ENCODE measurements at places on chromosomes 11 and 22.
A peak's percentile ranks its signal among the peaks of the same experiment; 100 is the strongest.

GRCh38 chr11:92253945-92254344 is 29.3 kb downstream of the FAT3 start:
- DNase-seq = no peak

GRCh38 chr22:23268877-23269276 is 88.6 kb downstream of the BCR start:
- DNase-seq = no peak

DNA sequence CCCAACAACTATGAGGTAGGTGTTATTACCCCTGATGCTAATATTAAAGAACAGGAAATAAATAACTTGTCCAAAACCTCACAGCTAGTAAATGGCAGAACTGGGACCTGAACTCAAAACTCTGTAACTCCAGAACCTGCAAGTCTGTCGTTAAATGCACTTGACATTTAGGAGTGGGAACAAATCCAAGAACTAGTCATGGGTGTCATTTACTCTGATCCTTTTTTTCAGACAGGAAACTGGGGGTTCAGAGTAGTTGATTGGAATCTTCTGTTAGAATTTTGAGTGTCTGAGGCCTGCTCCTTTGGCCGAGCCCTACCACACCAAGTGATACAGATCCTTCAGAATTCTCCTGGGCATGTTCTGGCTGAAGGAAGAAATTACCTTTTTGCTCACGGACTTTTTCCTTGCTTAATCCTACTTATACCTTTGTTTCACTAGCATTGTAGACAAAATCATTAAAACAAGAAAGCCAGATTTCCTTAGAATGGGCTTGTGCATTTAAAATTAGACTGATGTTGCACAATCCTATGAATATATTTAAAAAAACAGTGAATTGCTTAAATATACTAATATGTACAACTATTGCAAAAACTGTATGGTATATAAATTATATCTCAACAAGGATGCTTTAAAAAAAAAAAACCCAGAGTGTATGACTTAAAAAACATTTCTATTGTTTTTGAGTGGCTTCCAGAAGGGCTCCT is 1.4 kb upstream of the YAP1 start:
- DNase-seq = no peak

DNA sequence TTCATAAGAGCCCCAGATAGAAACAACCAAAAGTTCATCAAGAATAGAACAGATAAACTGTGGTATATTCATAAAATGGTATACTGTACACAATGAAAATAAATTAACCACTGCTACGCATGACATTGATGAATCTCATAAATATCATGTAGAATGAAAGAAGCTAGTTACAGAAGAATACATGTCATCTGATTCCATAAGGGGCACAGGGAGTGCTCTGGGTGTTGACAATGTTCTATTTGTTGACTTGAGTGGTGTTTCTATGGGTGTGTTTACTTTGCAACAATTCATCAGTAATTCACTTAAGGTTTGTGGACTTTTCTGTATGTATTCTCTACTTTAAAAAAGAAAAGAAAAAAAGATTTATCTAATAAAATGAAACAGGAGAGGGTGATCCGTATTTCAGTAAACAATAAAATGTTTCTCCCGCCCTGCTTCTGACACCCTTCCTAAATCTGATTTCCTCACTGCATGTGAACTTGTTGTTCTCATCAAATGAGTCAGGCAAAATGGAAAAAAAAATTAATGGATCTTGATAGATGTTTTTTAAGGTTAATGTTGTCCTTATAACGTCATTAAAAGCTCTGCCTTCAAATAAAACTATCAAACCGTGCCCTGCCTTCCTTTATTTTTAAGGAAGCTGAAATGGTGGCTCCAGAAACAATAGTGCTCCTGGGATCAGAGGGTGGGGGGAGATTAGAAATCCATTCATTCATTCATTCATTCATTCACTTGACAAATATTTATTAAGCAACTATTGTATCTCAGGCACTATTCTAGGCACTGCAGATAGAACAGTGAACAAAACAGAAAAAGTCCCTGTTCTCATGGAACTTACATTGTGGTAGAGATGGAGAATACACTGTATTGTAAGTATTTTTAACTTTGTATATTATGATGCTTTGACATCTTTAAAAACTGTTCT is 77.2 kb upstream of the CD44 start:
- no peak for DNase-seq

DNA sequence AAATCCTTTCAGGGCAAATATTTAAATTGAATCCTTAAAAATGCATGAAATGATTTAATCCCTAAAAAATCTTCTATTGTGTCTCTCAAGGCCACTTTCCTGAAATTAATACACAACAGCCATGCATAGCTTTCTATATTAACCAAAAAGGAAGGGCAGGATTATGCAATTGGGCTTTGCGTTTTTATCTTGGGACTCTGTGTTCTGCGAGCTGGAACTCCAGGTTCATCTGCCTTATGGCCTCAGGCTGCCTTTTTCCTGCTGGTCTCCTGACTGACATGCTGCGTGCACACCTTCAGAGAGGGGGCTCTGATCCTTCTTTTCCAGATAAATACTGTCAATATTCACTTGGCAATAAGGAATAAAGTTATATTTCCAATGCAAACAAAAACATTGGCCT is 141.7 kb upstream of the GRIA4 start:
- no peak for DNase-seq

DNA sequence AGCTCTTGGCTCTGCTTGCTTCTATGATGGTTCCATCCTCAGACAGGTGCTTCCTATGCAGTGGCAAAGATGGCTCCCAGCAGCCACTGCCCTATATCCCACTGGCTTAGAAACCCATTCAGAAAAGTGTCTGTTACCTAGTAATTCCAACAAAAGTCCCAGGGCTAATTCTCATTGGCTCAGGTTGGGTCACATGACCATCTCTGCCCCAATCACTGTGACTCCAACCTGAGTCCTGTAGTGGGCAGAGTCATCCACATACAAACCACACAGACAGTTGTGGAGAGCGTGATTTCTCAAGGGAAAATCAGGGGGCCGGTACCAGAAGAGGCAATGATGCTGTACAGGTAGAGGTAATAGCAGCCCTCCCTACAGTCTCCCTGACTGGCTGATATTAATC is 67.5 kb downstream of the LHFPL7 start:
- DNase-seq = no peak

DNA sequence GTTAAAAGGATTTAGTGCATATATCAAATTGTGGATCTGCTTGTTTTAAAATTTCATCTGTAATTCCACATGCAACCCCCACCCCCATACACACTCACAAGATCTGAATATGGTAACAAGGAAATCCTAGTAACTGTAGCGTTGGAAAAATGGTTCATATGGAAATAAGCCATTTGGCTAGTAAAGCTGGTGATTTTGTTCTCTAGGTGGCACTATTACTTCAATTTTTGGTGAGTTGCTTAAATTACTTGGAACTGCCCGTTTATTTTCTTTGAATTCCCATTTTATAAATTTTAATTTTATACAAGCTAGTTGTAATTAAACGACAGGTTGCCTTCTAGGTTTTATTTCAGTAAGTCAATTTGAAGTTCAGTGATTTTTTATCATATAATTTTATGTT is 5.3 kb downstream of the BDNF start:
- no peak for DNase-seq

GRCh38 chr11:90380206-90380605 is 157.4 kb upstream of the CHORDC1 start:
- DNase-seq = no peak

DNA sequence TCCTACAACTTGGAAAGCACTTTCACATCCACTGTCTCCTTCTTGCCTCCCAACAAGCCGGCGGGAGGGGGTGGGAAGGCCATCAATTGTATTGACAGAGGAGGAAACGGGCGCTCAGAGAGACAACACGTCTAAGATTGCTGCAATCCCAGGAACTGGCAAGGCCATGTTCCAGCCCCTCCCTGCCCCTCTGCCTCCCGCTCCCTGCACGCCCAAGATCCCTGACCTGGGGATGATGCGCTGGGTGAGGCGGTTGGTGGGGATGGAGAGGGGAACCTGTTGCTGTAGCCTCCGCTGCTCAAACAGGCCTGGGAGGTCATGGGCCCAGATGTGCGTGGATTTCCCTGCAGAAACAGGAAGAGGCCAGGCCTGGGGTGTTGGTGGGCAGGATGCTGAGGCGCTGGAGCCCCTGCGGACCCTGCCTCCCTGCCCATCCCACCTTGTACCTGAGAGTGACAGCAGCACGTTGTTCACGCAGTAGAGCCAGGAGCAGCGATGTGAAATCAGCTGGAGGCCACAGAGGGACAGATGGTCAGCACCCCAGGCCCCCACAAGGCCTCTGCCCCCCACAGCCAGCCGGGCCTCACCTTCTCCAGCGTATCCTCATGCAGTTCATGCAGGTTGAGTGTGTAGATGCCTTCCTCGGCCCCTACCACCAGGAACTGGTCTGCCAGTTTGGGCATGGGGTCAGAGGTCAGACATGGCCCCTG is 6.8 kb downstream of the MAP4K2 start:
- no peak for DNase-seq

GRCh38 chr11:57279116-57279515 is 42.1 kb upstream of the APLNR start:
- DNase-seq = no peak

- DNase-seq = no peak
Measured at GRCh38 chr11:23764286-23764685, 732.6 kb upstream of the LUZP2 start.

- DNase-seq = peak; percentile 95
Measured at GRCh38 chr11:3109921-3110706, 52.9 kb upstream of the CARS1 start.

- no peak for DNase-seq
Measured at GRCh38 chr11:11349870-11350337, 3.1 kb downstream of the CSNK2A3 start.

- DNase-seq = no peak
Measured at GRCh38 chr11:27385245-27385644, 22.2 kb upstream of the CCDC34 start.

DNA sequence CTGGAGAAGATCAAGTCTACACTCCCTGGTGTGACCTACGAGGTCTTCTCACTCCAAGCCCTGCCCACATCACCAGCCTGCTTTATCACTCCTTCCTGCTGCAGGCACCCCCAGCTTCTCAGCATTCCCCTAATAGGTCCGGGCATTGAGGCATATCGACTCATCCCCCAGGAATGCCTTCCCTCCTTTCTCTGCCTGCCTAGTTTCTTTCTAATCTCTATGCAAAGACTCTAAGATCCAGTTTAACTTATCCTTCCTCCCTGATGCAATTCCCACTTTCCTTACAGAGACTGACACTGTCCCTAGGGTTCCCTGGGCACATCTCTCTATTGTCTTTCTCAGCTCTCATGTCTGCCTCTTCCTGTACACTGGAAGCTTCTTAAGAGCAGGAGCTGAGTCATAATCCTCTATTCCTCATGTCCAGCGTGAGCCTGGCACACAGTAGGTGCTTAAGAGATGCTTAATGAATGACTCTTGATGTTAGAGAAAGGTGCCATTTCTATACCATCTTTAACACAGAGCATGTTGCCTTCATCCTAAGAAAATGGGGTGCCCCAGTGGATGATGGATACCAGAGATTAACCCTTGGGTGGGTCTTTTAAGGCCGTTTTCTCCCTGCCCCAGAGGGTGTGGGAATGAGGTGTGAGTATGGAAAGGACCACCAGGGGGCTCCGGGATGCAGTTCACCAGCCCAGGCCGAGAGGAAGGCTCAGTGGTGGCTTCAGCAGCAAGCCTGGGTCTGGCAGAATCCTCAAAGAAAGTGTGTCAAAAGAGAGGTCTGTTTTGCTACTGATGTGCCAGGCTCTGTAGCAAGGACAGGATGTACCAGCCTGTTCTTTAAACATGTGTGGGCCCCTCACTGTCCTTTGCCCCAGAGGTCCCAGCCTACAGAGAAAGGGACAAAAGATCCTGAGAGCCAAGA is 34.7 kb downstream of the PARVA start:
- DNase-seq = peak; percentile 64

DNA sequence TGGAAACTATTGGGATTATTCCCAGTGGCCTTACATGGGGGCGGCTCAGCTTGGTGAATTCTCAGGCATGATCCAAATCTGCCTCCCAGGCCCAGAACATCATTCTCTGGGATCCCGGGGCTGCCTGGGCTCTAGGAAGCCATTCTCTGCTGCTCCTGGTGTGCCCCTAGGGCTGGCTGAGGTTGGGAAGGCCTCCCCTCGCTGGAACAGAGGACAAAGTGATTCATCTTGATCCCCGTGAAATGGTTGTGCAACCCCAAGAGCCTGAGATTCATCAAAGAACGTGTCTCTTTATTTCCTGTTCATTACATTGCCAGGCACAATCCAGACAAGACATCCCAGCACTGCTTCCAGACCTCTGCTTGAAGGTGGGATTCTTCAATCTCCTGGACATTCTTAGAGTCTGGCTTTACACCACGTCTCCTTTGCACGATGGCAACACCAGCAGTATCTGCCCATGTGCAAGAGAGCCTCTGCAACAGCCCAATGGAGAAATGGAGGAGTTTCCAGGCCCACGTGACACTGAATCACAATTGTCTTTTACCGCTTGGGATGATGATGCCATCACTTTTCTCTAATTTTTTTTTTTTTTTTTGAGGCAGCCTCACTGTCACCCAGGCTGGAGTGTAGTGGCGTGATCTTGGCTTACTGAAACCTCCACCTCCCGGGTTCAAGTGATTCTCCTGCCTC is 52.3 kb downstream of the TST start:
- no peak for DNase-seq

- no peak for DNase-seq
Measured at GRCh38 chr22:43406186-43406790, 5.5 kb upstream of the MPPED1 start.

GRCh38 chr11:36240801-36241200 is 48.4 kb downstream of the COMMD9 start:
- no peak for DNase-seq

GRCh38 chr11:76209375-76209972 is 3.2 kb upstream of the WNT11 start:
- DNase-seq = no peak

DNA sequence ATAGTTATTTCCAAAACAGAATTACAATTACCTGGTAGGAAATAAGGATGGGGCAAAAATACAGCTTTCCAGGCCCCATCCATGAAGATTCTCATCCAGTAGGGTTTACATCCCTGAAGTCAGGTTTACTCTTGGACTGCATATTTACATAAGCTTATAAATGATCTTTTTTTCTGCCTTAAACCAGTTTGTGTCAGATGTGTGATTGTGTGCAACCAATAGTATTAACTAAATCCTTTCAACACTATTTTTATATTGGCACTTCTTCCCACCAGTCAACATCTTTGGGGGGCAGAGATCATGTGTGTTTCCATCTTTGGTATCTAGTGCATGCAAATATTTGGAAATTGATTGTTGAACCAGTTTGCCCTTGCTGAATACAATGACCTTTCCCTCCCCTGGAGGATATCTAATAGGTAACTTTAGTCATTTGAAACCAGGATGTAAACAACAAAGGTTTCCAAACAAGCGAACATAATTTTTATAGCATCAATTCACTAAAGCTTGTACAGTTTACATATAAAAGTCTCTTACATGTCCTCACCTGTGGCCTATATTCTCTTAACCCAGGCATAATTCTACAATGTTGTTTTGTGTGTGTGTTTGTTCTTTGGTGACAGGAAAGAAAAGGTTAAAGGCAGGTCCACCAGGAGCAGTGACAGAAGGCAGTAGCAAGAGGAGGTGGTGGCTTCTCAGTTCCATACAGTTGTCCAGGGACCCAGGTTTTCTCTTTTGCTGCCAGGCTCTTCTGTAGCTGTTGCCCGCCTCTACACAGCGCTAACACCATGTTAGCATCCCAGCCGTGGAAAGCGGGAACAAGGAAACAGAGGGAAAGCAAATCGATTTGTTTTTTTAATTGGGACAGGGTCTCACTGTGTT is 1.7 kb upstream of the ME3 start:
- no peak for DNase-seq

- DNase-seq = no peak
Measured at GRCh38 chr22:50296658-50297490, 10.6 kb downstream of the PLXNB2 start.

GRCh38 chr11:75429902-75430713 is 2.9 kb downstream of the KLHL35 start:
- peak; percentile 79 for DNase-seq

Measured in 8988T (cell line).